ENCODE measurements at places on chromosomes 5 and 9.

DNA sequence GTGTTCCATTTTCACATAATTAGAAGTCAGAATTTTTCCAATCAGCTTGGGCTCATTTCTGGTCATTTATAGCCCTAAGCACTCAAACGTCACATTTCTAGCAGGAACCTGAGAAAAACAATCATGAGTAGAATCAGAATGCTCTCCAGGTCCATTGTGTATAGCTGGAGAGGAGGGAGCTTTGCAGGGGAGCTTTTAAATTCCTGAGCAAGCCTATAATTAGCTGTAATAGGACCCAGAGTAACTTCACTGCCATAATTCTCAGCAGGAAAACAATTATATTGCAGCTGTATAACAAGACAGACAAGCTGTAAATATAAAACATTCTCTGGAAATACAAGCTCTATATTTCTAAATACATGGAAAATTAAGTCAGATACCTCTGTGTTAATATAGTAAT lies 637.6 kb upstream of the SGCD start:
- DNase-seq: no peak

- DNase-seq: no peak
These were observed 58.7 kb upstream of the ANKRD55 start for GRCh38 chr5:56291661-56292374.

GRCh38 chr5:42756606-42757601 lies at the start of gene CCDC152:
TSS of gene CCDC152 (plus strand) at chr5:42756818. CDS start at chr5:42759122, 2,304 bp downstream.
- DNase-seq: no peak

- no peak for DNase-seq
These were observed 28.4 kb downstream of the RFX3 start for GRCh38 chr9:3497401-3497800.

DNA sequence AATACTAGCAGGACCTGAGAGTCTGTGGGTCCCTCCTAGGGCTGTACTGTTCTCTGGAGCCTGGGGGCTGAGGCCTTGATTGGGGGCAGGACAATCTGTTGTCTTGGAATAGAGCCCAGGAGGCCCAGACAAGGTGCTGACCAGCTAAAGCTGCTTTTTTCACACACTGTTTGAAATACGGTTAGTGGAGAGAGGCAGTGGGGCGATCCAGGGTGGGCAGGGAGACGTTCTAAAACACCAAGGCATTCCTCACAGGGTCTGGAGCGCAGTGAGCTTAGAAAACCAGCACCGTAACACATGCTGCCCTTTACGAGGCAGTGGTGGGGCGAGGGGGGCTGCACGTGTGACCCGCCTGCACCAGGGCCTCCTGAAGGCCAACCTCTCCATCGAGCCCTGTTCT lies 55.1 kb downstream of the EHMT1 start:
- no peak for DNase-seq

GRCh38 chr5:26432386-26432785 lies 606.0 kb downstream of the CDH9 start:
- DNase-seq: no peak

DNA sequence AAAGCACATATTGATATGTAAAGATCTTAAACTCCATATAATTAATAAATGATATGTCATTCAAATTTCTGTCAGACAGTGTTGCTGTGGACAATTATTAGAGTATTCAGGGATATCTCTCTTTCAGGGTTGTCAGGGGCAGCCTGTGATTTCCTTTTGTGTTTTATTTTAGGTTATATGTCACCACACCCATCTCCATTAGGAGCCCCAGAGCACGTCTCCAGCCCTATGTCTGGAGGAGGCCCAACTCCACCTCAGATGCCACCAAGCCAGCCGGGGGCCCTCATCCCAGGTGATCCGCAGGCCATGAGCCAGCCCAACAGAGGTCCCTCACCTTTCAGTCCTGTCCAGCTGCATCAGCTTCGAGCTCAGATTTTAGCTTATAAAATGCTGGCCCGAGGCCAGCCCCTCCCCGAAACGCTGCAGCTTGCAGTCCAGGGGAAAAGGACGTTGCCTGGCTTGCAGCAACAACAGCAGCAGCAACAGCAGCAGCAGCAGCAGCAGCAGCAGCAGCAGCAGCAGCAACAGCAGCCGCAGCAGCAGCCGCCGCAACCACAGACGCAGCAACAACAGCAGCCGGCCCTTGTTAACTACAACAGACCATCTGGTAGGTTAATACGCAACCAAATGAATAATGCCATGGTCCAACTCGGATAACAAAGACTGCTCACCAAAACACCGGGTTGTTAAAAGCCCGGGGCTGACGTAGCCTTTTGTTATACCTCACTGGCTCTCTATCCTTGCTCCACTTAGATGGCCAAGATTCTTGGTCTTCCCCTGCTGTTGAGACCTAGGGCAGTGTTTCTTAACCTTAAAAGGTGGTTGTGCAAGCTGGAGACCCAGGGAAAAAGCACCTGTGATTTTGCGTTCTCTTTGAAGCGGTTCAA lies 24.4 kb downstream of the SMARCA2 start:
- no peak for DNase-seq

GRCh38 chr5:15105799-15106393 lies 234.3 kb upstream of the ANKH start:
- DNase-seq: peak; percentile 32

- DNase-seq: no peak
These were observed 8.3 kb downstream of the CIZ1 start for GRCh38 chr9:128182893-128183588.

DNA sequence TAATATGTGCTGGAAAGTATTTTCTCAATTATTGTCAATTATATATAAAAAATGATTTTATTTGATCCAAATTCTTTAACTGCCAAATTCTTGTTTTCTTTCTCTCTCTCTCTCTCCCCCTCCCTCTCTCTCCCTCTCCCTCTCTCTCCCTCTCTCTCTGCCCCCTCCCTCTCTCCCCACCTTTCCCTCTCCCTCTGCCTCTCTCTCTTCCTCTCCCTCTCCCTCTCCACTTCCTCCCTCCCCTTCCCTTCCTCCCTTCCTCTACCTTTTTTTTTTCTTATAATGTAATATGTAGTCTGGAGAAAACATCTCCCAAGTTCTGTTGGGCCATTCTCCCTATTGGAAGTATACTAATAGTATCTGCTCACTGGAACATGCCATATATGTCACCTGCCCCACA lies 6.4 kb upstream of the RFX3 start:
- DNase-seq: no peak

GRCh38 chr5:148653836-148654781 lies at the start of gene HTR4:
TSS of gene HTR4 (minus strand) at chr5:148654527. CDS start at chr5:148637014, 17,513 bp downstream.
- DNase-seq: no peak

DNA sequence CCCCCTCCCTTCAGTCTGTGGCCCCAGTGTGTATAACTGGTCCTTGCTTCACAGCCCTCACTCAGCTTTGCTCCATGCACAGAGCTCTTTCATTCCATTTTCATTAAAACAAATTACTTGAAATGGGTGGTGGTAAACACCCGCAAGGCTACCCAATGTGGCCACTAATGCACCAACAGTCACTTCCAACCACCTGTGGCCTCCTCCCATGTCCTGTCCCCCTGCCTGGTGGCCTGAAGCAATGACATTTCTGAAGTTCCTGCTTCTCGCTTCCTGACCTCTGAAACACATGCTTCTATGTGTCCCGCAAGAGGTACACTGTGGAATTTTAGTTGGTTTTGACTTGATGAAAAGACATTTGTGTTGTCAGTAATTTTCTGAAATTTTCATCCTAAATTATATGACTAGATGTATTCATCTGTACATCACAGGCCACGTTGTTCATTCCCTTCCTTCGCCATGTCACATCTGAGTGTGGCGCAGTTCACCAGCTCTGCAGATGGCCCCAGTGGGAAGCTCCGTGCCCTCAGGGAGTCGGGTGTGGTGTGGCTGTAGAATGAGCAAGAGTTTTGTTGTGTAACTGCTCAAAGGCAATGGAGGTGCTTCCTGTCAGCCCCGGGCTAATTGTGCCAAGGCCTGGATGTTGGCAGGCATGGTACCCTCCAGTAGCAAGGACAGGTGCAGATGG lies 9.6 kb downstream of the ROPN1L start:
- no peak for DNase-seq

DNA sequence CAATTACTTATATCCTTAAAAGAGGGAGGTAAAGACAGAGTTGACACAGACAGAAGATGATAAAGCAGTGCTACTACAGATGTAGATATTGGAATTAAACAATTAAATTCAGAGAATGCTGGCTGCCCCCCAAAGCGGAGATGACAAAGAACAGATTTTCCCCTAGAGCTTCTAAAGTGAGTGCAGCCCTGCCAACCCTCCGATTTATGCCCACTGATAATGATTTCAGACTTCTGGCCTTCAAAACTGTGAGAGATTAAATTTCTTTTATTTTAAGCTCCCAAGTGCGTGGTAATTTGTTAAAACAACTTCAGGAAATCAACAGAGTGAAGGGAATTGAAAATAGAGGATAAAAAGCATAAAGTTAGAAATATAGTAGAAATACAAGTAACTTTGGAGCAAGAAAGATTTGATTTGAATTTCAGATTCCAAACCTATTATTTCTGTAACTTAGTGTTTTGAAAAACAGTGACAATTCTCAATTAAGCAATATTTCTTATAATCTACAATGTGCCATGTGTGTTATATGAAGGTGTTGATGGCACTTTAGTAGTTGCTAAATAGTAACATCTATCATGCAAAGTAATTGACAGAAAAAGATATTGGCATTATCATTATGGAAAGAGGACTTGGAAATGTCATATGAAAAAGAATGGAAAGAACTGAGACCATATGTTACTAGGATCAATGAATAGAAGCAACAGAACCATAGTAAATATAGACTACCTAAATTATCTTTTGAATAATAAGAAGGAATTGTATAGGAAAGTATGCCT lies 946.4 kb upstream of the PTPRD start:
- DNase-seq: no peak

- no peak for DNase-seq
These were observed 92.9 kb upstream of the RASGRF2 start for GRCh38 chr5:80867233-80867632.

DNA sequence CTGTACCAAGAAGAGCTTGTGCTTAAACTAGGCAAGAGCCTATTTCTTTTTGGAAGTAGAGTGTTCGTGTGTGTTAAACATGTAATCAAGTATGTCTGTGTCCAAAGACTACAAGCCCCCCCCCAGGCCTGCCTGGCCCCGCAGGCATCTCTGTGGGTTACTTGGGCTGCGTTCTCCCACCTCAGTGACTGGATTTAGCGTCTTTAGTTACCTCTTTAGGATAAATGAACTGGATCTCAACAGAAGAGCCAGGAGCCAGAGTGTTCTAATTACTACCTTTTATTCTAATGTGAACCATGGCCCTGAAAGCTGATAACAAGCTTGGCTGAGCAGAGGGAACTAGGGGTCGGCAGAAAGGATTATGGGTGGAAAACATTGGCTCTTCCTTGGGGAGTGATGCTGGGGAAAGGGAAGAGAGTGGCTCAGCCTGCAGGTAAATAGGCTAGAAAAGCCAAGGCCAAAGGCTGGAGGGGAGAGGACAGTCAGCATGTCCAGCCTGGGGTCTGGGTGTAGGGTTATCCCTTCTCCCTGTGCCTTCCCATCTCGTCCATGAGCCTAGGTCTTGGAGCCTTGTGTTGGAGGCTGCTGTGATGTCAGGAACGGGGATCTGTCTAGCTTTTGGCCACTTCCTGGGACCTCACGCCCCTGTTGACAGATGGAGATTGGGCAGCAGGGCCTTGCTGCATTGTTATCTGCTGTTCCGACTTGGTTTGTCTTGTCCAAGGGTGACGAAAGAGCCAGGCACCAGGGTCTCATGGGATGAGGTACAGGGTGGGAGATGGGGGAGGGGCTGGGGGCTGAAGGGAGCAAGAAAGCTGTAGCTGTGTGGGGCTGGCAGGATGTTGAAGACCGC lies 11.1 kb downstream of the CD74 start:
- DNase-seq: no peak

DNA sequence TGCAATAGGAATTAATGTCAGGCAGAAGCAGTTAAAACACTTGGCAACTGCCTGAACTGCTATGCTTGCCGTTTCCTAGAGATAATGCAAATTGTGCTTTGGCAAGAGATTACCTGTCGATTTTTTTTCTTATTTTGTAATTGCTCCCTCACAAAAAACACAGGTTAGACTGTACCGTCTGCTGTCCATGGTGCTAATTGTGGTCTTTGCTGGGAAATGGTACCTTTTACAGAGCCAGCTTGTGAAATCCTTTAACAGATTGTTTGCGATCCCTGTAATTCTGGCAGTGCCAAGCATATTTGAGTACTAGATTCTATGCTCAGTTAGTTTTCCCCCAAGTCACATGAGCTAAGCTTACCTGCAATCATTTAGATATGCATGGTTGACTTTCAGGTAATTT lies 2125.8 kb upstream of the WWC1 start:
- no peak for DNase-seq

GRCh38 chr5:54563083-54563761 lies 45.7 kb downstream of the SNX18 start:
- no peak for DNase-seq

- DNase-seq: no peak
These were observed 7.7 kb upstream of the DMRT2 start for GRCh38 chr9:1042466-1042865.

Data from hematopoietic multipotent progenitor cell treated with erythropoietin and hydrocortisone succinate and interleukin-3 and kit ligand, for 17 days (in vitro differentiated cells).